Spinal cord (tissue), 10 donors: ENCODE measurements at places on chromosomes 7 and 10. TPM values are rescaled to one million over a fixed set of nuclear protein-coding genes. Genes with fewer than 3 reads are reported as not detected.

GRCh38 chr7:81408728-81409127 is 361.1 kb downstream of the HGF start:
- no peak for DNase-seq
- H3K36me3 ChIP-seq: no peaks in the 10 kb centered on the region
- H3K27me3 ChIP-seq: no peaks in the 10 kb centered on the region
- no peak overlapping the region for H3K4me3 ChIP-seq
- no peaks in the 10 kb centered on the region for H3K4me1 ChIP-seq

DNA sequence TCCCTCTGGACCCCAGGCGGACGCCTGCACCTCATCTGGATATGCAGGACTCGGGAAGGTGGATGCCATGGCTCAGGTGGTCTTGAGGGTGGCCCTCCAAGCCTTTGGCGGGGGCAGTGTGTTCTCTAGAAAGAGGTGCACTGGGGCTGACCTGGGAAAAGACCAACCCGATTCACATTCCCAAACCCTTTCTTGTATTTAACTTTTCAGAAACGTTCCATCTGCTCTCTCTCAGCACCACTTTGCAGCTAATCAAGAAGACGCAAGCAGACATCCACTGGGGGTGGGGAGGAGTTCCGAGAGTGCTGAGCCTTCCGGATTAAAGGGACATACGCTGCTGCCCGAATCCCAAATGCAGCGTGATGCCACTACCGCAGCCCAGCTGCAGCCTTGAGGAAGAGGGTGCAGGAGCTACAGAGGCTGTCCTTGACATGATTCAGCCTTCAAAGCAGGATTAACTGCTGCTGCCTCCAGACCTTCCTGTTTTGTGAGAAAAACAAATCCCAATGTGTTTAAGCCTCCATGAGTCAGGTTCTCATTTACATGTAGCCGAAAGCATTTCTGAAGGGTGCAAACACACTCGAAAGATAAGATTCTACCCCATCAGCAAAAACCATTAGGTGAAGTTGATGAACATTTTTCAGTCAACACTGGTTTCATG is 39.9 kb downstream of the RBM17 start:
- no peak overlapping the region for H3K4me3 ChIP-seq
- no peaks in the 10 kb centered on the region for H3K36me3 ChIP-seq
- H3K27me3 ChIP-seq: peaks cover 3% of the 10 kb centered on the region
- no peak for DNase-seq

- H3K4me3 ChIP-seq: no peak overlapping the region
- no peak overlapping the region for H3K27ac ChIP-seq
- H3K36me3 ChIP-seq: peaks cover 4% of the 10 kb centered on the region
- no peak for DNase-seq
- no peaks in the 10 kb centered on the region for H3K27me3 ChIP-seq
- peaks cover 5% of the 10 kb centered on the region for H3K4me1 ChIP-seq
Measured at GRCh38 chr7:100401811-100402210, 26.7 kb downstream of the ZCWPW1 start.

- no peak overlapping the region for H3K27ac ChIP-seq
- H3K4me3 ChIP-seq: no peak overlapping the region
- no peaks in the 10 kb centered on the region for H3K4me1 ChIP-seq
- no peak for DNase-seq
- H3K27me3 ChIP-seq: no peaks in the 10 kb centered on the region
Measured at GRCh38 chr10:121309164-121309563, 289.1 kb downstream of the FGFR2 start.

DNA sequence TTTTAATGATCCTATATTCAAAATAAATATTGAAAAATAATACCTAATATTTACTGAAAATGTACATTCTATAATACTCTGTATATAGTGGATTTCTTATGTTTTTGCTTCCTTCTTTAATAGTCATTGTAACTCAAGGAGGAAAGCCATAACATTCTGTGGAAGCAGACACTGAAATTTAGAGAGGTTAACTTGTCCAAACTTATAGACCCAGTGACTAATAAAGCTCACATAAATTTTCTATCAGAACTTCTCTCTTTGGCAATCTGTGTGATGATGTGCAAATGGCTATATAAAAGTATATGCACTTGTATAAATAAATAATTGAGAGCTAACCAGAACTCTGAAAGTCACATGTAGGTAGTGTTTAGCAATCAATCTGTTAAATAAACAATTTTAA is 26.1 kb downstream of the GNAT3 start:
- no peaks in the 10 kb centered on the region for H3K27me3 ChIP-seq
- no peak overlapping the region for H3K4me3 ChIP-seq
- no peaks in the 10 kb centered on the region for H3K4me1 ChIP-seq
- no peaks in the 10 kb centered on the region for H3K36me3 ChIP-seq
- no peak for DNase-seq

DNA sequence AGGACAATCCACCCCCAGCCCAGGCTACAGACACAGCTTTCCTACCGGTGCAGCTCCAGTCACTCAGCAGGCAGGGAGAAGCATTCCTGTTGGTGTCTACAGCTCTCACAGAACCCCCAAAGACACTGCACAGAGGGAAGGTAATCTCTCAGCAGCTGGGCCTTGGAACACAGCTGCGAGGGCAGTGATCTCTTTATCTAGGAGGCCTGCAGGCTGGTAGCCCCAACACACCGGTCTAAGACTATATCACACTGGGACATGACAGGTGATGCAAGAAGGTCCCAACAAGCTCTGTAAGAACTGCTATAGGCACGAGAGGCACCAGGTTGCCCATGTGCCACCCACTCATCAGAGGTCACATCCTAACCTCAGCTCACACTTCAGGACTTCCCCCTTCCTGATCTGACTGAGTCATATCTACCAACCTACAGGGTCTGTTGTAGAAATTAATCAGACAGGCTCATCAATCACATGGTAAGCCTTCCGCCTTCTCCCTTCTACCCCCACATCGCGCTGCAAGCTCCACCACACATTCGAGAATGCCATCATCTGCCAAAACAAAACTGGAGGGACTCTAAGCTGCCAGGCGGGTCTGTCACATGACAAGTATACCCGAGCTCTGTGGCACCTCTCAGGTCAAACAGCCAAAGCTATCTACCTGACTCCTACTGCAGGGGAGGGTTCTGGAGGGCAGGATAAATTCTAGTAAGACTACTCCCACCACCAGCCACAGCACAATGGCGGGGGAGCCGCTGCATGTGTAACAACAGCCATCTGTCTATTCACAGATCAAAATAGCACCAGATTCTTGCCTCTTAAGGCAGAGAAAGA is 26.1 kb downstream of the FAM53B start:
- H3K27me3 ChIP-seq: no peaks in the 10 kb centered on the region
- no peaks in the 10 kb centered on the region for H3K36me3 ChIP-seq
- no peak overlapping the region for H3K4me3 ChIP-seq
- no peak for DNase-seq

- no peaks in the 10 kb centered on the region for H3K27me3 ChIP-seq
- no peaks in the 10 kb centered on the region for H3K4me1 ChIP-seq
- no peak overlapping the region for H3K27ac ChIP-seq
- no peak overlapping the region for H3K4me3 ChIP-seq
- no peak for DNase-seq
Measured at GRCh38 chr7:51376420-51377092, 59.9 kb upstream of the COBL start.

- no peaks in the 10 kb centered on the region for H3K4me1 ChIP-seq
- H3K27me3 ChIP-seq: no peaks in the 10 kb centered on the region
- no peaks in the 10 kb centered on the region for H3K36me3 ChIP-seq
- no peak overlapping the region for H3K27ac ChIP-seq
- H3K4me3 ChIP-seq: no peak overlapping the region
Measured at GRCh38 chr7:22268884-22269421, 88.0 kb downstream of the RAPGEF5 start.

DNA sequence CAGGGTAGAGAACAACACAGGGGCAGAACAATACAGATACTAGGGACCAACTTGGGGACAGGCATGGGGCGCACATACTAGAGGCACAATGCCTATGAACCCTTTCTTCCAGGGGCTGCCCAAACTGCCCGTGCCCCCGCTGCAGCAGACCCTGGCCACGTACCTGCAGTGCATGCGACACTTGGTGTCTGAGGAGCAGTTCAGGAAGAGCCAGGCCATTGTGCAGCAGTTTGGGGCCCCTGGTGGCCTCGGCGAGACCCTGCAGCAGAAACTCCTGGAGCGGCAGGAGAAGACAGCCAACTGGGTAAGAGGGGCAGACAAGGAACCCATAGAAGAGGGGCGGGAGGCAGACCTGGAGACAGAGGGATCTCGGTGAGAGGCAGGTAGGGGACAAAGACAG is 5.8 kb downstream of the CHAT start:
- peaks cover 38% of the 10 kb centered on the region for H3K27me3 ChIP-seq
- H3K4me3 ChIP-seq: no peak overlapping the region
- peaks cover 10% of the 10 kb centered on the region for H3K4me1 ChIP-seq
- H3K27ac ChIP-seq: no peak overlapping the region
- H3K36me3 ChIP-seq: no peaks in the 10 kb centered on the region

- H3K27me3 ChIP-seq: no peaks in the 10 kb centered on the region
- no peak overlapping the region for H3K4me3 ChIP-seq
- H3K4me1 ChIP-seq: peaks cover 27% of the 10 kb centered on the region
- DNase-seq: no peak
- H3K27ac ChIP-seq: no peak overlapping the region
Measured at GRCh38 chr7:55965805-55966421, 1.5 kb downstream of the NIPSNAP2 start.

DNA sequence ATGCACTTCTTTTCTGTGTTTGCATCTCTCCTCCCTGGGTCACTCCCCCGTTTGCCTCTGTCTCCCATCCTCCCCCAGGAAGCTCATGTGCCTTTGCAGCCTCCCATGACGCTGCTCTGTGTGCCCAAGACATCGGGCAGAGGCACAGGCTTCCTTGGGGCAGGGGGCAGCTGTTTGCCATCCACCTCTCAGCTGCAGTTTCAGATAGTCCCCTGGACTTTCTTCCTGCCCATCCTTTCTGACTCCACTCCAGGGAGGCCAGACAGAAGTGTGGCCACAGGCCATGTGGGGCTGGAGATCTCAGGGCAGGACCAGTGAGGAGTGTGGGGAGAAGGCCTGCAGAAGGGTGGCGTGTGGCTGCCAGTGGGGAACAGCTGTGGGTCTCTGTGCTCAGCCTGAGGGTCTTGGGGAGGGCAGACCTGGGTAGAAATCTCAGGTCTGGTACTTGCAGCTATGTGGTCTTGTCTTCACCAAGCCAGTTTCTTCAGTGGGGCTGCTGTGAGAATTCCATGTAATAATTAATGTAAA is 10.6 kb upstream of the SAMD8 start:
- no peak overlapping the region for H3K27ac ChIP-seq
- no peak for DNase-seq
- peaks cover 14% of the 10 kb centered on the region for H3K4me1 ChIP-seq
- H3K4me3 ChIP-seq: no peak overlapping the region
- H3K27me3 ChIP-seq: no peaks in the 10 kb centered on the region

DNA sequence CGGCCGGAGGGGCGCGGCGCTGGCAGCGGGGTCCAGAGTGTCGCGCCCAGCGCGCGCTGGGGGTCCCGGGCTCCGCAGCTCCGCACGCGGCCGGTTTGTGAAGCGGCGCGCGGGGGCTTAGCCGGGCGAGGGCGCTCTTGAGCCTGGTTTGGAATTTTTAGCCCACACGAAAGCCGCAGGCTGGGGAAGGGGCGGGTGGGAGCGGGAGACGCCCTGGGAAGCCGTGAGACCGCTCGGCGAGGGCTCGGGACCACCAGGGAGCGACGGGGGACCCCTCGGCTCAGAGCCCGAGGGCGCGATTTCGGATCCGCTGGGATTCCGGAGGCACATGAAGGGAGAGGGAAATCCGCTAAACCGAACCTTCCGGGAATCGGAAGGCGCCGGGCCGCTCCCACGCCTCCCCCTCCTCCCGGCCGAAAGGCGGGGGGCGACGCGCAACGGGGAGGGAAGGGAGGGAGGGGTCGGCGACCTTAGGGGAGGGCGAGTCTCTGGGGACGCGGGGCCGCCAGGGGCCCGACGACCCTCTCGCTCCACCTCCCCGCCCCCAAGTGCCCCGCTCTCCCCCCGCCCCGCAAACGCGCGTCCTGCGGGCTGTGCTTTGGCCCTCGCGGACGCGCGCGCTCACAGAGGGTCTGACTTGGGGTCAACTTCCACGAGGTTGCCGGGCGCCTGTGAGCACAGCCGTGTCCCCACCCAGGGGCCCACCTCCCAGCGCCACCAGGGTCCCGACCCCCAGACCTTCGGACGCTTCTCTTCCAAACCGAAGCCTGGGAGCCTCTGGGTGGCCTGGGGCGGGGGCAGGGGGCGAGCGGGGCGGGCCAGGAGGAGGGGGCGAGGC is 5.1 kb upstream of the ELFN1 start:
- H3K27me3 ChIP-seq: peaks cover 23% of the 10 kb centered on the region
- DNase-seq: peak; percentile 84
- peaks cover 43% of the 10 kb centered on the region for H3K4me1 ChIP-seq
- peaks cover 7% of the 10 kb centered on the region for H3K36me3 ChIP-seq

GRCh38 chr7:132991615-132992587 is 90.0 kb downstream of the CHCHD3 start:
- DNase-seq: peak; percentile 35
- H3K27me3 ChIP-seq: no peaks in the 10 kb centered on the region
- peaks cover 5% of the 10 kb centered on the region for H3K4me1 ChIP-seq
- H3K27ac ChIP-seq: no peak overlapping the region
- no peak overlapping the region for H3K4me3 ChIP-seq

GRCh38 chr7:129437190-129437589 is 3.0 kb downstream of the STRIP2 start:
- H3K36me3 ChIP-seq: no peaks in the 10 kb centered on the region
- peaks cover 13% of the 10 kb centered on the region for H3K4me1 ChIP-seq
- no peak overlapping the region for H3K27ac ChIP-seq
- no peak for DNase-seq
- H3K27me3 ChIP-seq: peaks cover 8% of the 10 kb centered on the region
- no peak overlapping the region for H3K4me3 ChIP-seq

- no peak for DNase-seq
- no peaks in the 10 kb centered on the region for H3K27me3 ChIP-seq
- no peak overlapping the region for H3K4me3 ChIP-seq
- no peaks in the 10 kb centered on the region for H3K36me3 ChIP-seq
- H3K4me1 ChIP-seq: no peaks in the 10 kb centered on the region
Measured at GRCh38 chr10:23918090-23918723, 290.7 kb upstream of the KIAA1217 start.

- no peak overlapping the region for H3K4me3 ChIP-seq
- no peak for DNase-seq
- H3K36me3 ChIP-seq: peaks cover 31% of the 10 kb centered on the region
- no peaks in the 10 kb centered on the region for H3K27me3 ChIP-seq
Measured at GRCh38 chr7:128948312-128948973, 10.7 kb downstream of the IRF5 start.

DNA sequence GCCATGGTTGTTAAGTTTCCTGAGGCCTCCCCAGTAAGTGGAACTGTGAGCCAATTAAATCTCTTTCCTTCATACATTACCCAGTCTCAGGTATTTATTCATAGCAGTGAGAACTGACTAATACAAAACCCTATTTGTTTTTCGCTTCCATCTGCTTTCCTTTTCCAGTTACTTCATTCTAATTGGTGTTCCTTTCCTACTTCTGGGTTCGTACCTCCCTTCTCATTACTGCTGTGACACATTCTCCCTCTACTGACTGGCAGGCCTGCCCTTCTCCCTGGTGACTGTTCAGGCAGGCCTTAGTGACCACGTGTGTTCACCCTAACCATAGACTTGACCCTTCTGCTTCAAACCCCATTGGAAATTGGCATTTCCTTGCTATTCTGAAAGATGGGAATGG is 37.7 kb downstream of the MTURN start:
- peaks cover 3% of the 10 kb centered on the region for H3K36me3 ChIP-seq
- peaks cover 33% of the 10 kb centered on the region for H3K4me1 ChIP-seq
- no peak for DNase-seq

GRCh38 chr10:22554461-22555182 is 159.8 kb downstream of the PIP4K2A start:
- no peaks in the 10 kb centered on the region for H3K27me3 ChIP-seq
- H3K36me3 ChIP-seq: no peaks in the 10 kb centered on the region

Gene CHCHD3
- 64.7 TPM for total RNA-seq

Gene HTR5A
- total RNA-seq: 0.99 TPM

Gene C7orf33
- not detected for total RNA-seq

Gene ACSL5
- total RNA-seq: 7.1 TPM

Gene NPC1L1
- 0.10 TPM for total RNA-seq

Gene CABCOCO1
- total RNA-seq: 6.2 TPM

Gene FXYD4
- total RNA-seq: not detected

Gene POT1
- total RNA-seq: 46.5 TPM

Gene FAM241B
- 9.8 TPM for total RNA-seq

Gene COL17A1
- 0.61 TPM for total RNA-seq

Gene BLNK
- 4.8 TPM for total RNA-seq
